H9 (cell line): ENCODE measurements at places on chromosomes 6 and 20. TPM values are rescaled to one million over a fixed set of nuclear protein-coding genes. Genes with fewer than 3 reads are reported as not detected.

DNA sequence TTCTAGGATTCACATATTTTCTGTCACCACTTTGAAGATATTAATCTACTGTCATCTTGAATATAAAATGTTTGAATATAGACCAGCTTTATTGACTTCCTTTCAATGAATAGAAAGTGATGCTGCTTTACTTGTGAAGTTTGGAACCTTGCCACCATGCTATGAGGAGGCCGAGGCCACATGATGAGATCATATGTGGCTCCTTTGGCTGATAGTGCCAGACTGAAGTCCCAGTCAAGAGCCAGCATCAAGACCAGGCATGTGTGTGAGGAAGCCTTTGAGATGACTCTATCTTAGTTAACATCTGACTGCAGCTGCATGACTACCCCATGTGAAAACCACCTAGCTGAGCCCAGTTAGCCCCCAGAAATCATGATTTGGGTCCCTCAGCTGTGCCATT lies 169.5 kb downstream of the OTOR start:
- H3K4me3 ChIP-seq = no peak overlapping the region
- DNase-seq = no peak
- peaks cover 6% of the 10 kb centered on the region; the same call in 1 of the 2 replicates for H3K4me1 ChIP-seq
- H3K27ac ChIP-seq = no peak overlapping the region
- H3K27me3 ChIP-seq = no peaks in the 10 kb centered on the region

DNA sequence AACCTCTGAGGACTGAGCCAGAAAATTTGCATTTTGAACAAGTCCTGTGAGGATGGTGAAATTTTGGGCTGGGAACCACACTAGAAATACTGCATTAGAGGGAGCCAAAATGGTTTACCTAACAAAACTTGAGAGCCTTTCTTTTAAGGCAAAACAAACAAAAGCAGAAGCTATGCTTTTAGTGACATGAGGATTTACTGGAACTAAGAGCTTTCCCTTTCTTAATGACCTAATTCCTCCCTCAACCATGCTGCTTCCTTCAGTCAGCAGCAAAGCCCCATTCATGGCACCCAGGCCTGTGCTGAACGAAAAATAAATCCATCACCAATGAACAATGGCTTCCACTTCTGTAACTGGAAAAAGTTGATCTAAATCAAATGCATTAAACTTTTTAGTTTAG lies 974.3 kb downstream of the HACE1 start:
- no peak for DNase-seq
- no peaks in the 10 kb centered on the region for H3K36me3 ChIP-seq
- no peaks in the 10 kb centered on the region for H3K4me1 ChIP-seq
- no peak overlapping the region for H3K4me3 ChIP-seq
- no peak overlapping the region for H3K27ac ChIP-seq
- H3K27me3 ChIP-seq = no peaks in the 10 kb centered on the region

CALHM4 gene
- not detected in 2 replicates for total RNA-seq

DNA sequence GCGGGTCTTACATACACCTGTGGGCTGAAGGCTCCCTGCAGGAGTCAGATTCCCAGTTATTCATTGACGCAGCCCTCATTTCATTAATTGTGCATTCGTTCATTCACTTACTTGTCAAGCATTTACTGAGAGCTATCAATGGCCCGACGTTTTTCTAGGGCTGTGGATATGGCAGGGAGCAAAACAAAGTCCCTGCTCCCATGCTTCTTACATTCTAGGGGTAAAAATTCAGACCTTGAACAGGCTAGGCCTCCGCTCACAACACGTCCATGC lies 369 bp upstream of the NSFL1C start:
- H3K4me3 ChIP-seq = peak overlapping the region; percentile 71
- H3K36me3 ChIP-seq = peaks cover 17% of the 10 kb centered on the region
- no peaks in the 10 kb centered on the region for H3K27me3 ChIP-seq
- H3K27ac ChIP-seq = no peak overlapping the region

PRPH2 gene
- 0.31 and 0.39 TPM in 2 replicates for total RNA-seq

HEY2 gene
- 5.6 and 6.6 TPM in 2 replicates for total RNA-seq

HMGN3 gene
- 183 and 188 TPM in 2 replicates for total RNA-seq

PDE10A gene
- 0.31 and 0.44 TPM in 2 replicates for total RNA-seq

GRCh38 chr6:166849749-166850183 lies 106.6 kb downstream of the RNASET2 start:
- no peak overlapping the region for H3K27ac ChIP-seq
- no peak for DNase-seq
- H3K4me3 ChIP-seq = no peak overlapping the region
- H3K27me3 ChIP-seq = no peaks in the 10 kb centered on the region
- no peaks in the 10 kb centered on the region; the same call in 1 of the 2 replicates for H3K4me1 ChIP-seq

GRCh38 chr6:63864061-63864460 lies 228.5 kb downstream of the PHF3 start:
- H3K27ac ChIP-seq = no peak overlapping the region
- no peaks in the 10 kb centered on the region for H3K36me3 ChIP-seq
- H3K4me3 ChIP-seq = no peak overlapping the region
- H3K27me3 ChIP-seq = no peaks in the 10 kb centered on the region
- DNase-seq = no peak

ENPP5 gene
- 4.6 and 5.1 TPM in 2 replicates for total RNA-seq

DNA sequence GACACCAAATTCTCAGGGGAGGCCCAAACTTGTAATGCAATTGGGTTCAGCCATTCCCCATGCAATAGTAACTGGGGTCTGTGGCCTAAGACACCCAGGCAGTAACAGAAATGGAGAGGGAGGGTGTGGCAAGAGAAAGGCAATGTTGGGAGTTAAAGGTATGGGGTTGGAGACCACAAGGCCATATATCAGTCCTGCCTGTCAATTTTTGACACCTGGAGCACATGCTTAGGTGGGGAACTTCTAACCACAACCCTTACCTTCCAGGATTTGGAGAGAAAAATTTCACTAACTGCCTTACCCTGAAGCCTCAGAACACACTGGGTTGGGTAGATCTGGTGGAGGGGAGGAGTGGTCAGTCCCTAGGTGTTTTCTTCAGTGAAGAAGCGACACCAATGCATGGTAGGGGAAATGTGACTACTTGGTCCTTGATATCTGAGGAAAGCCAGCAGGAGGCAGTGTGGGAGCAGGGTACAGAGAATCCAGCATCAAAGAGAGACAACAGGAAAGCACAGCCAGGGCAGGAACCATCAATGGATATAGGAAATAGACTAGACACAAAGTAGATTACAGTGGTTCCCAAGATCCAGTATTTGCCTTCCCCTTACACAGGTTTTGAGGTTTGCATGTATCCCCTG lies 6.8 kb upstream of the USP49 start:
- H3K27ac ChIP-seq = no peak overlapping the region
- DNase-seq = peak; percentile 47
- peaks cover 26% of the 10 kb centered on the region for H3K36me3 ChIP-seq
- no peak overlapping the region for H3K4me3 ChIP-seq
- no peaks in the 10 kb centered on the region for H3K4me1 ChIP-seq
- no peaks in the 10 kb centered on the region for H3K27me3 ChIP-seq

DNA sequence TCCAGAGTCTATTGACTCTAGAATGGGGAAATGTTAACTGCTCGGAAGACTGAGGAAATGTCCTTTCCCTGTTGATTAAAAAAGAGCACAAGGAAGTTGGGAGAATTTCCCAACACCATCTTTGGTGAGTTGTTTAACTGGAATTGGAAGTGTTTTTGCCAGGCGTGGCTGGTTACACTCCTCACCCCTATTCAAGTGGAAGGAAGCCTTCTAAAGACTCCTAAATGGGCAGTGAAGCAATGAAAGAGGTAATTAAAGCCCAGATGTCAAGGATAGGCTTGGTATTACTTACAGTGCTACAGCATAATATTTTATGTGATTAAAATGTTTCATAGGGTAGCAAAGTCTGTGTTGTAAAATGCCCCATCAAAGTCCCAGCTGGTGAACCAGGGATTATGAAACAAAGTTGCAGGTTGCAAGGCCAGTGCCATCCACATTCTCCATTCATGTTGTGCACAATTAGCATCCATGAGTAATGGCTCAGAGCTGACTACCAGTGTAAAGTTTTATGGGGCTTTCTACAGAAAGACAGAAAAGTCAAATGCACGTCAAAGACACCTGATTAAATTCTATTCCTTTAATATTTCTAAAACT lies 52.6 kb downstream of the BTBD3 start:
- DNase-seq = no peak
- no peaks in the 10 kb centered on the region for H3K27me3 ChIP-seq
- no peak overlapping the region for H3K27ac ChIP-seq
- no peak overlapping the region for H3K4me3 ChIP-seq
- no peaks in the 10 kb centered on the region for H3K36me3 ChIP-seq

DNA sequence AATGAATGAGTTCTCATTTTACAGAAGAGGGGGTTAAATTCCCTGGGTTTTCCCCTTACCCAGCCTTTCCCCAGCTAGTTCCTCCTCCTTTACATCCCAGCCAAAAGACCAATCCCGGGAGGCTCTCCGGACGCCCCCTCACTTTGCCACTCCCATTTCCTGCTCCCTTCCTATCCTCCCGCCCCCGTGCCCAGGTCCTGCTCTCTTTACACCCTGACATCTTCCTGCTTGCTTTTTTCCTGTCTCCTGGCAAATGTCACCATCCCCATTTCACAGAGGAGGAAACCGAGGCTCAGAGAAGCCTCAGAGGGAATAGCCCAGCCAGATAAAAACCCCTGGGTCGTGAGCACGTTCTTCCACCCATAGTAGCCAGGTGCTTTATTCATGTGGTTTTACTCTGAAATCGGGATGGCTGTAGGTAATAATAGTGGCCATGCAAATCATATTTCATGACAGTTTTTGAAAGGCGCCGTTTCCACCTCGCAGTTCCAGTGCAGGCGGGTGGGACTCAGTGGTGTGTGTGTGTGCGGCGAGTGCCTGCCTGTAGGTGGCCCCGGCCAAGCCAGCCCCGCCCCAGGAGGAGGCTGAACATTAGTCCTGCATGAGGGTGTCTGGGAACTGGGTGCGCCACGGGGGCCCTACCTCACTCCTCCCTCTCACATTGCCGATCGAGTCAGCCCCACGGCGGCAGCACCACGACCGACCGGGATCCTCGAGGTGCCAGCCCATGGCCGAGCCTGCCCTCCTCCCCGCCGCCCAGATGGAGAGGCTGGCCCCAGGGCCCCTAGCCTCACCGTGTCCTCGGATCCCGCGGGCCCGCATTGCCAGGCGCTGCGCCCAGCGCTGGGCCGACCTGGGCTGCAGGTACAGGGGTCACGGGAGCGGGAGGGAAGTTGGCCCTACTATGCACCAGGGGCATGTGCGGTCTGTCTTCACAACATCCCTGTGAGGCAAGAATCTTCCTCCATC lies at the start of gene ARHGAP40:
TSS of gene ARHGAP40 (plus strand) at position 594 of the 969 bp plus-strand sequence.
- no peak within 1 kb of the TSS for H3K27ac ChIP-seq
- no peaks in the 10 kb centered on the region for H3K27me3 ChIP-seq
- DNase-seq = peak; percentile 72
- peaks cover 10% of the 10 kb centered on the region for H3K36me3 ChIP-seq
- peak within 1 kb of the TSS; percentile 77 for H3K4me3 ChIP-seq

- no peak overlapping the region for H3K4me3 ChIP-seq
- DNase-seq = no peak
- H3K27me3 ChIP-seq = no peaks in the 10 kb centered on the region
- peaks cover 20% of the 10 kb centered on the region for H3K36me3 ChIP-seq
- H3K27ac ChIP-seq = no peak overlapping the region
Measured at GRCh38 chr6:140897349-140897748, 1235.4 kb upstream of the GJE1 start.

DNA sequence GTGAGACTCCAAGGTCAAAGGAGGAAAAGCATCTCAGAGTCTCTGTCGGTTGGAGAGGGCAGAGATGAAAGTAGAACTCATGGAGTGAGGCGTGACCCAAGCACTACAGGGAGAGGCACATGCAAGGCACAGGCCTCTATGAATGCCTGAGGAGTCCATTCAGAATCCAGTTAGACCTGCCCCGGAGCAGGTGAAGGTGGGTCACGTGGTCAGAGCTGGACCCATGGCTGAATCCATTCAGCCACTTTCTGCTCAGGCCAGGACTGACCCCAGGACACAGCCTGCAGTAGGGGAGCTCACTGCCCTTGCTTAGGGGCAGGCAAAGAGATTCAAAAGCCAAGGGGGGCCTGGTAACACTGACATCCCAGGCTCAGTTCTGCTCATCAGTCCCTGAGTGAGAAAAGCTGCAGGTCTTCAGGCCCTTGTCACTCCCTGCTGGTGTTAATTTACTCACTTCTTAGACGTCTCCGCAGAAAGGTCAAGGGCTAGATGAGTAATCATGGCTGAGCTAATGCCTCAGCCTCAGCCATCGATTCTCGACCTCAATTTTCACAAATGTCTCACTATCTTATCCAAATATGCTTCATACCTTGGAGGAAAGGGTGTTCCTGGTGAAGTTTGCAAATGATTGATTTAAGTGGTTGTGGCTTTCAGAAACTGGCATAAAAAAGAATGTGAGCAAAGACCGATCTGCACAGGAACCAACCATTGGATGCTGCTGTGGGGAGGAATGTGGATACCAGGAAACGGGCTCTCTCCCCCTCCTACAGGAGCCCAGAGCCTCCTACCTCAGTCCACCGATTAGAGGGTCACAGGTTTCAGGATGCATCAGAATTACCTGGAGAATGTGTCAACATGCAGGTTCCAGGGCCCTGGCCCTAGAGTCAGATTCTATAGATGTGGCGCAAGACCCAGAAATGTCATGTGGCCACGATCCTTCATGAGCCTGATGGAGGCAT lies 584.4 kb downstream of the PTPRT start:
- H3K4me1 ChIP-seq = no peaks in the 10 kb centered on the region
- H3K27ac ChIP-seq = no peak overlapping the region
- no peak for DNase-seq
- H3K27me3 ChIP-seq = no peaks in the 10 kb centered on the region
- H3K36me3 ChIP-seq = no peaks in the 10 kb centered on the region
- no peak overlapping the region for H3K4me3 ChIP-seq

DNA sequence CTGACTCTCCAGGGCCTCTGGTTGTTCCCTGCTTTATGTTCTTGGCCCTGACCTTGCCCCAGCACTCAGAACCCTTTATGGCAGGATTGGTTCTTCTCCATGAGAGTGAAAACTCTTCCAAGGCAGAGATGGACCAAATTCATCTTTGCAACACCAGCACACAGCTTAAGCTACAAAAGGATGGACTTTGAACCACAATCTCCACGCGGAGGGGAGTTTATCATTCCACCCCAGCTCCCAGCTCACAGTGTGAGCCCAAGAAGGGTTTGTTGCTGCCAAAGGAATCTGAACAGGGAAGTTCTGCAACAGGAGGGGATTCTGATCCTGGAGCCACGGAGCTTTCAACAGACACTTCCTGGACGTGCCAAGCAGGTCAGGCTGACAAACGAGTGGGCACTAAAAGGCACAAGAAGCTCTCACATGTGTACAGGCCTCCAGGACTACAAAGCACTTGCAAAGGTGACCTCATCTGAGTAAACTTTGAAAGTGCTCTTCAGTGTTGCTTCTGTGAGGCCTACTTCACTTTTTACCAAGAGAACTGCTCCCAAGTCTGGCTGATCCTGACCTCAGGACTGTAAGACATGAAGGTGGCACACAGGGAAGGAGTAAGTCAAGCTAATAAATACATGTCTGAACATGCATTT lies 8.9 kb downstream of the FITM2 start:
- no peak for DNase-seq
- no peaks in the 10 kb centered on the region for H3K27me3 ChIP-seq
- no peak overlapping the region for H3K4me3 ChIP-seq
